ENCODE measurements at places on chromosomes 7 and 10.

GRCh38 chr10:114095559-114096337 lies 52.1 kb downstream of the ADRB1 start:
- DNase-seq = no peak

DNA sequence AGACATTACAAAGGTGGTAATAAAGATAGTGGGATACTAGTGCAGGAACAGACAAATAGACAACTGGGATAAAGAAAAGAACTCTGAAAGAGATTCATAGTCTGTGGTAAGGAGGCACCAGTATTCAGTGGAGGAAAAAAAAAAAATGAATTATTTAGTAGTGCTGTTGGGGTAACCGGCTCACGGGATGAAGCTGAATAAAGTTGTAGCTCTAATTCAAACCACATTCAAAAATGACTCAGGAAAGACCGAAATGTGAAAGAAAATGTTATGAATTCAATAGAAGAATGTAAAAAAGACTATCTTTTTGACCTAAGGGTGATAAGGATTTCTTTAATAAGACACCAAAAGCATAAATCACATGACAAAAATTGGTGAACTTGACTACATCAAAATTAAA lies 83.1 kb upstream of the HABP2 start:
- no peak for DNase-seq

GRCh38 chr10:131746785-131747184 lies 154.0 kb upstream of the PPP2R2D start:
- peak; percentile 3 for DNase-seq

DNA sequence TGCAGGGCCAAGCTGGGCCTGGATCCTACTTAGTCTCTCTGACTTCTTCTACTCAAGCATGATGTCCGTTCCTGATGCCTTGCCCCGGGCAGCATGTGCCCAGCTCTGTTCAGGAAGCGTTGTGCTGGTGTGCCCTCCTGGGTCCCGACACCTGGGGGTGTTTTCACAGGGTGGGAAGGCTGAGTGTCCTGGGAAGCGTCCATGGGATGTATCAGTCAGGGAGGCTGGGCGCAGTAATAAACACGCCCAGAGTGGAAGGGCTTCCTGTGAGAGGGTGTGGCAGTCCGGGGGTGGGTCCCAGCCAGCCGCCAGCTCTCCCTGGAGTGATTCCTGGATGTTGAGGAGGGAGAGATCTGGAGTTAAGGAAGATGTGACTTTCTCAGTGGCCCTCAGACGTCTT lies 29.0 kb downstream of the FOXK1 start:
- DNase-seq = no peak

DNA sequence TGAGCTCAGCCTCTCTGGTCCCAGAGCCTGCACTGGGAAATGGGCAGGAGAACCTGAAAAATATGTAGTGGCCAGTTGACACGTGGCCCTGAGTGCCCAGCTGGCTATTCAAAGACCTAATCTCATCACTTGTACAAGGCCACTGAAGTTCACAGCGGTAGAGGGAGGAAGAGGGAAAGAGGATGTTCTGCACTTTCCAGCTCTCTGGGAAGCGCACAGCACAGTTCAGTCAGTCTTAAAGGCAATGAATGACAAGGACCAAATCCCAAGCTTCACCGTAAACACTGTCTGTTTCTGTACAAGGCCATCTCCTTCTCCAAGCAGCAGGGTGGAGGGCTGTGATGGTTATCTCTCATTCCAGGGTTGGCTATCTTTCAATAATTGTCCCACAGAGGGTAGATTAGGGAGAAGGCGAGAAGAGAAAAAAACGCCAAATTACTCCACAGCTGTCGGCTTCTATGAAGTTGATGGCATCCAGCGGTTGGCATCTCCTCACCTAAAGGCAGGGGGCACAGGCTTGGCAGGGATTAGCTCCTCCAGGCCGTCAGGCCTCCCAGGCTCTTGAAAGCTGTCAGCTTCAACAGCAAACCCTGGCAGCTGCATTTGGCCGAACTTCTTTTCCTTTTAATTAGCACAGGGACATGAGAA lies 10.6 kb downstream of the SFMBT2 start:
- peak; percentile 13 for DNase-seq

- no peak for DNase-seq
Observed at GRCh38 chr7:84546403-84546802, 351.8 kb upstream of the SEMA3A start.

- peak; percentile 59 for DNase-seq
Observed at GRCh38 chr7:50436133-50436806, 13.9 kb downstream of the FIGNL1 start.

GRCh38 chr10:9853405-9854355 lies 1164.0 kb upstream of the CELF2 start:
- DNase-seq = no peak

DNA sequence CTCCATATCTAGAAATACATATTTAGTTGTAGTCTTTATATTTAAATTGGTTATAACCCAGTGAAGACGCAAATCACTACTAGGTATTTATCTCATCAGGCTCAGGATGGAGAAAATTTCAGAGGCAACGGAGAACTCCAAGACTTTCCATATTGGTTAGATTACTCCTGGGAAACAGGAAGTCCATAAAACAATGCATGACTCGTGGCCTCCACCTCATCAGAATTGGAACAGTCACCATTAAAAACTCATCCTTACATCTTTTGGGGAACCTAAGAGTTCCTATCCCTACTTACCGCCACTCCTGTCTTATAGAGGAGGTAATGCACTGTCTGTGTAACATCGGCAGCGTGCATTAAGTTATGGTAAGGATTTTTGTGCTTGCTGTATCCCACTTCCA lies 177.6 kb downstream of the PPP1R17 start:
- DNase-seq = no peak

- DNase-seq = no peak
Observed at GRCh38 chr7:41793556-41793955, 90.7 kb upstream of the INHBA start.

DNA sequence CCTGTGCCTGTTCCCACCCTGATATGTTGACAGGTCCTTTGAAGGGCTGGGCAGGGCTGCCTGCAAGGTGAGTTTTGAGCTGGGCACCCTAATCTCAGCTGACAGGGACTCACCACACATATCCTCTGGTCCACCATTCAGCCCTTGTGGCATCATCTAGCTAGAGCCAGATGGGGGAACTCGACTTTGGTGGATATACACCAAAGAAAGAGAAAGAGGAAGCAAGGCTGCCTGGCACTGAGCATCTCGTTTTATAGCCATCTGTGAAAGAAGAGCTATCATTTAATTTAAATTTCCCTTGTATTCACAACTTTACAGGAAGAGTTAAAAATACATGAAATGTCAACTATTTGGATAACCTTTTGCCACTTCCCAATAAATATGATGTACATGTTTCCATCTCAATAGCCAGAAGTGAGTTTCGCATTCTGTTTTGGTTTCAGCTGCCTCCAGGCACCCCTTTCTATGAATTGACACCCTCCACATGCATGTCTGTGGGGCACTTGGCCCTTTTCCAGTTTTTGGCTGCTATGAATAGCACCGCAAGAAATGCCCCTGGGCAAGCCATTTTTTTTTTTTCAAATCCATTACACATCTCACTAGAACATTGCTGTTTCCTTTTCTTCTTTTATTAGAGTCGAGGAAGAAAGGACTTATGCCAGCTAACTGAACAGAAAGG lies 22.9 kb upstream of the GRB10 start:
- DNase-seq = no peak

GRCh38 chr7:11461946-11462345 lies 370.1 kb downstream of the THSD7A start:
- no peak for DNase-seq

DNA sequence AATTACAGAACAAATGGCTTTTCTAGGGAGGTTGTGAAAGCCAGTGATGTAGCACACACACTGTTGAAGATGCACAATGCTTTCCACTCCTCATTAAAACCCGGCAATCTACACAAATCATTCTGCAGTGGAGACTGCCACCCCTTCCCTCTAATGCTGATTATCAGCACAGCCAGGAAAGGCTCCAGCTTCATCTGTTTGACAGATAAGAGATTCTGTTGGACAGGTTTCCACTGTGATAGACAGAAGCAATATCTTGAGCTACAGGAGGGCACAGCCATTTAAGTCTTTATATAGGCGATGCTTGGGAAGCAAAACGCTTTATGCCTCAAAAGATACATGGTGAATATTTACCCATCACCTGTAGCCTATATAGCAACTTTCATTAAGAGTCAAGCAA lies 555.6 kb downstream of the GLRX3 start:
- DNase-seq = no peak

- DNase-seq = no peak
Observed at GRCh38 chr10:56123247-56123646, 237.8 kb downstream of the ZWINT start.

- DNase-seq = no peak
Observed at GRCh38 chr10:115525141-115525540, 432.0 kb downstream of the ATRNL1 start.

- no peak for DNase-seq
Observed at GRCh38 chr10:81116990-81117389, 579.3 kb downstream of the SH2D4B start.

All from suppressor macrophage (primary cell).